ENCODE measurements at places on chromosomes 2 and 18.

DNA sequence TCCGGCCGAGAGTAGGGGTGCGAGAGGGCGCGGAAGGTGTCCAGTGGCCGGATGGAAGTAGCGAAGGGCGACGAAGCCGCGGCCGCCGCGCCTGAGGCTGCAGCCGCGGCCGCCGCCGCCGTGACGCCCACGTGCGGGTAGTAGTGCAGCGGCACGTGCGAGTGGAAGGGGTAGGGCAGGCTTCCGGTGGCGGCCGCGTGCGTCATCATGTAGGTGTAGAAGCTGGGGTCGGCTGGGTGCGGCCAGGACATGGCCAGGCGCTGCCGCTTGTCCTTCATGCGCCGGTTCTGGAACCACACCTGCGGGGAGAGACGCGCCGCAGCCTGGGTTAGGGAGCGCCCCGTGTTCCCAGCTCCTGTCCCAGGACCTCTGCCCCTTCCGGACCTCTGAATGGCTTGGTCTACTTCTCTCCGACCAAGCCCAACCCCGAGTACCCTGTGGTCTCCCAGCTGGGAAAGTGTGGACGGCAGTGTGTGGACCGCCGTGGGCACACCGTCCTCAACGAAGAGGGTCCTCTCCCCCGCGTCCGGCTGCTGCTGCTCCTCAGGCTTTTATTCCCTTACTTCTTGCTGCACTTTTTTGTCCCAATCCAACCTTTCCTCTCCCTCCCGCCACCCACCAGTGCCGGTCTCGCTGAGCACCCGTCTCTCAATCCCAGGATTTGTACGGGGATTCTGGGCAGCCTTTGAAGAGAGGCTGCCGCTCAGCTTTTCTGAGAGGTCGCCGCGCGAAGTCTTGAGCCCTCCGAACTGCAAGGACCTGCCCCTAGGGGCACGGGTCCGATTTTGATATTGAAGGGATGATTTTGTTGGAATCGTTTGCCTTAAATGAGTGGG, 3.0 kb downstream of the EVX2 start:
- DNase-seq, result no peak

DNA sequence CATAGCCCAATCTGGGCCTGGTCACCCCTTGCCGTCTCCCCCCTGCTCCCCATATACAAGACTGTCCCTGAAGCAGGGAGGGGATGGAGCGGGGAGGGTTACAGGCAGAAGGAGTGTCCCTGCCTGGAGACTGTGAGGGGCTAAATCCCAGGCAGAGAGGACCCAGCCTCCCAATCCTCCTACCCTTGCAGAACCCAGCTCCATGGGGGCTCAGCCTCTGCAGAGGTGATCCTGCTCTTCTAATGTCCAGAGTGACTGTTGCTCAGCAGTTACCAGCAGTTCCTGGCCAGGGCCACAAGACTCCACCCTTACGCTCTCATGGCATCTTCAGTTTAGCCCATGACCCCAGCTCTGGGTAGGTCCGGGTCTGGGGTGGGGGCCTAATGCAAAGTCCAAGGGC, 58.1 kb downstream of the COA5 start:
- no peak for DNase-seq

- DNase-seq, result no peak
Observed at GRCh38 chr2:10325278-10326145, 22.8 kb downstream of the HPCAL1 start.

DNA sequence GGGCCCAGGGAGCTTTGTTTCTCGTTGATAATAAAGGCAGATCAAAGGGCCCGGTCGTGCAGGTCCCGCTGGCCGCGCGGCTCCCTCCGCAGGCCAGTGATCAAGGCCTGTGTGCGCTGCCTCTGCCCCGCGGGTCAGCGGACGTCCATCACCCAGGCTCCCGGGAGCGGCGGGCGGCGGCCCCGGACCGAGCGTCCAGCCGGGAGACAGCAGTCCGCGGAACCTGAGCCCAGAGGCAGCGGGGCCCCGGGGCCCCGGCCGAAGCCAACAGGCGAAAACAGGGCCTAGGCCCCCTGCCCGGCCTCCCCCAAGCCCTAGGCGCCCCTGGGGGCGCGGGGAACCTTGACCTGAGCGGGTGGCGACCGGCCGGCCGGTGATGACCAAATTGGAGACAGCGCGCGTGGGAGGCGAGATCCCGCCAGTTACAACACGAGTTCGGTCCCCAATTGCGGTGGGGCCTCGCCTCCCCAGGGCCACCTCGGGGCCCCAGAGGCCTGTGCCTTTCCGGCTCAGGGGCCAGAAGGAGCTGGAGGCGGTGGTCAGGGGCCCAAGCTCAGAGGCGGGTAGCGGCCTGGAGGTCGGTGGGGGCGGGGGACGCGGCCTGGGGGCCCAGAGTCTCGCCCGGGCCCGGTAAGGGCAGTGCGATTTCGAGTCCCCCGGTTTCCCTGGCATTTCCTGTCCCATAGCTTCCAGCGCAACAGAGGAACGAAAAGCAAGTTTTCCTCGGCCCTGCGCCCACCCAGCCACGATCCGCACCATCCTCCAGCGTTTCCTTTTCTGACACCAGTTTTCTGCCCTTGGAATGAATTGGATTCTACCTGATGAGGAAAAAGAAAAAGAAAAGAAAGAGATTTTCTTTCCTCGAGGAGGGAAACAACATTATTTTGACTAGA, 5.9 kb downstream of the SP9 start:
- no peak for DNase-seq
